ENCODE measurements at places on chromosomes 4 and X.

GRCh38 chrX:12974796-12975669 lies at the start of gene TMSB4X:
TSS of gene TMSB4X (plus strand) at chrX:12975110.
- DNase-seq = peak; percentile 93

- DNase-seq = no peak
These were observed 7.2 kb downstream of the SAT1 start for GRCh38 chrX:23790155-23790497.

GRCh38 chrX:133660281-133660680 lies 245.0 kb upstream of the GPC4 start:
- DNase-seq = no peak

GRCh38 chrX:2841537-2841936 lies 12.8 kb downstream of the GYG2 start:
- DNase-seq = no peak

DNA sequence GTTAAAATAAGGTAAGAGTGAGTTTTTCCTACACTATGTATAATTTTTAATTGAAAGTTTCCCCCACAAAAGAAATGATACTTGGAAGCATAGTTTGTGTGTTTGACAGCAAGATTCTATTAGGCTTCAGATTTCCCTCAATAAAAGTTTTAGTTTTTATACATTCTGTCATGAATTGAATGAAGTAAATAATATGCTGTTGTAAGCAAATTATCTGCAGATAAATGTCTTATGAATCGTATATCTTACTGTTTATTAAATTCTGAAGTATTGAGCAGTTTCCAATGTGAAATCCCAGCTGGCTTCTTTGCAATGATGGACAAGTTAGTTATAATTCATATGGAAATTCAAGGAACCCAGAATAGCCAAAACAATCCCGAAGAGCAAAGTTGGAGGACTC lies 33.5 kb downstream of the RS1 start:
- DNase-seq = no peak

GRCh38 chrX:130555341-130555740 lies 153.6 kb downstream of the RBMX2 start:
- no peak for DNase-seq

GRCh38 chr4:38614231-38614630 lies 49.8 kb upstream of the KLF3 start:
- DNase-seq = no peak

DNA sequence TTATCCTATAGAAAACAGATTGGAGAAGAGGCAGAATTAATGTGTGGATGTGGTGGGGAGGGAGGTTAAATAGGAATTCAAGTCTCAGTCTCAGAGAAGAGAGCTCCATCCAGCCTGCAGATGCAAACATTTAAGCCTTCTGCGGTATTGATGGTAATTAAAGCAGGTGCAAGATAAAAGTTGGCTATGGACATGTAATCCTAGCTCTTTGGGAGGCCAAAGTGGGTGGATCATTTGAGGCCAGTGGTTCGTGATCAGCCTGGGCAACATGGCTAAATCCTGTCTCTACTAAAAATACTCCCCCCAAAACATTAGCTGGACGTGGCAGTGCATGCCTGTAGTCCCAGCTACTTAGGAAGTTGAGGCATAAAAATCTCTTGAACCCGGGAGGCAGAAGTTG lies 332.7 kb downstream of the PABPC4L start:
- no peak for DNase-seq

DNA sequence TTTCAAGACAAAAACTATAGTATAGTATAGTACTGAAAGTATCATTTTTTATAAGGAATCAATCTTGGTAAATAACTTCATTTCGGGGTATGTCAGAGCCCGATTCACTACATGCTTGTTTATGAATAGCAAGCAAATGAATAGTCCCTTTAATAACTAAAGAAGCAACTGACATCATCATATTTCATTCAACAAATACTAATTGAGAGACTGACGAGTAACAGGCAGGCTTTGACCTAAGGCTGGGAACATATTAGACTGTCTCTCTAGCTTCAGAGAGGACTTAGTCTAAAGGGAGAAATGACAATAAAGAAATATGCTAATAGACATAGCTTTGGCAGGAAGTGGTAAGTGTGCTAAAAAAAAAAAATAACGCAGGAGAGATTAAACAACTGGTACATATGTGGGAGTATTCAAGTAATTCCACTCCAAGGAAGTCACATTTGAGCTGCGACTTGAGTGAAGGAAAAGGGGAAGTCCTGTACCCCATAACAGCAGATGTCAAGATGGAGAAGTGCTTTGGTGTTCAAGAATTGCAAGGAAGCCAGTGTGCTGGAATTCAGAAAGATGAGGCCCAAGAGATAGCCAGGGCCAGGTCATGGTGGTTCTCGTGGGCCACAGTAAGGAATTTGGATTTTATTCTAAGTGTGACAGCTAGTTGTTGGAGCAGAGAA lies 284.9 kb downstream of the FBXO8 start:
- no peak for DNase-seq

- DNase-seq = no peak
These were observed 3.5 kb upstream of the DCTD start for GRCh38 chr4:182920676-182921075.

DNA sequence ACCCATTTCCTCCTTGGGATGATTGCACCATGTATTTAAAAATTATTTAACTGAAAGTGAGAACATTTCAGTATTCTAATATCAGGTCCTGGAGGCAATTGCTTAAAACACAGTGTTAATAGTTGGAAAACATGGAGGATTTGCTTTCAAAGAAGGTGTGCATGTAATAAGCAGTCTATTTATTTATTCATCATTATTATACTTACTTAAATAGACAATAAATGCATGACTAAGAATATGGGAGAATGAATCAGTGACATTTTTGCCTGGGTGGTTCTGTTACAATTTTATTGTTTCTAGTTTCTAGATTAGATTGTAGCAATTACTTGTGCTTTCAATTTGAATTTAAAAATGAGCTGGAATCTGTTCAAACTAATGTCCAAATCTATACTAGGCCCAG lies 145.5 kb downstream of the AREG start:
- DNase-seq = no peak

DNA sequence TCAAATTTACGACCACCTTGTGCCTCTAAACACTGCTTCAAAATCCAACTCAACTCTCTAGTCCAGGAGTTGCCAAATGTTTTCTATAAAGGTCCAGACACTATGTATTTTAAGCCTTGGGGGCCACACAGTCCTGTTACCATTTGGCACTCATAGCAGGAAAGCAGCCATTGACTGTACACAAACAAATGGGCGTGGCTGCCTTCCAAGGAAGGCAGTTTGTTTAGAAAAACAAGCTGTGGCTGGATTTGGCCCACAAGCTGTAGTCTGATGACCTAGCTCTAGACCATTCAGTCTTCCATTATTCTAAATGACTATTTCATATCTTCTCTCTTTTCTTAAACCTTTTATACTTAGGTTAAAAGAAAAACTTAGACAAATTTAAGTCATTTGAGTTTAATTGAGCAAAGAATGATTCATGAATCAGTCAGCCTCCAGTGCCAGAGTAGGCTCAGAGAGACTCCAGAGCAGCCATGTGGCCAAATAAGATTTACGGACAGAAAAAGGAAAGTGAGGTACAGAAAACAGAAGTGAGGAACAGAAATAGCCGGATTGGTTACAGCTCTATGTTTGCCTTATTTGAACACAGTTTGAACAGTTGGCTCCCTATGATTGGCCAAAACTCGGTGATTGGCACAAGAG lies 825.8 kb upstream of the LCORL start:
- DNase-seq = no peak

- DNase-seq = no peak
These were observed 92.1 kb downstream of the KLHL13 start for GRCh38 chrX:118024482-118024881.

GRCh38 chrX:7085879-7086278 lies 61.6 kb upstream of the STS start:
- DNase-seq = no peak

DNA sequence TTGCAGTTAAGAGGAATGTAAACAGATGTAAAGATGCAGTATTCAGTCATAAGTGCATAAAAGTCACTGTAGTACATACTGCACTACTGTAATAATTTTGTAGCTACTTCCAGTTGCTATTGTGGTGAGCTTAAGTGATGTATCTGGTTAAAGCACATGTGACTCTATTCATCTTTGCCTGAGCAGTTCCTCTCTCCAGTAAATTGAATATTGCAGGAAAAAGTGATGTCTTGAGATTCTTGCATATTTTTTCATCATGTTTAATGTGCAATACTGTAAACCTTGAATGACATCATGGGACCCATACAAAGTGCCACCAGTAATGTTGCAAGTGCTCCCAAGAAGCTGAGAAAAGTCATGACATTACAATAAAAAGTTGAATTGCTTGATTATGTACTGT lies 9.6 kb downstream of the UBA6 start:
- DNase-seq = no peak

- DNase-seq = no peak
These were observed 965 bp downstream of the PPA2 start for GRCh38 chr4:105472871-105473323.

GRCh38 chrX:139914421-139914820 lies 18.4 kb downstream of the ATP11C start:
- DNase-seq = no peak

- peak; percentile 82 for DNase-seq
These were observed at the start of gene GDI1 for GRCh38 chrX:154436983-154437752. TSS of gene GDI1 (plus strand) at chrX:154437154. CDS start at chrX:154437255, 101 bp downstream.

GRCh38 chrX:13000301-13000811 lies 25.4 kb downstream of the TMSB4X start:
- DNase-seq = no peak

DNA sequence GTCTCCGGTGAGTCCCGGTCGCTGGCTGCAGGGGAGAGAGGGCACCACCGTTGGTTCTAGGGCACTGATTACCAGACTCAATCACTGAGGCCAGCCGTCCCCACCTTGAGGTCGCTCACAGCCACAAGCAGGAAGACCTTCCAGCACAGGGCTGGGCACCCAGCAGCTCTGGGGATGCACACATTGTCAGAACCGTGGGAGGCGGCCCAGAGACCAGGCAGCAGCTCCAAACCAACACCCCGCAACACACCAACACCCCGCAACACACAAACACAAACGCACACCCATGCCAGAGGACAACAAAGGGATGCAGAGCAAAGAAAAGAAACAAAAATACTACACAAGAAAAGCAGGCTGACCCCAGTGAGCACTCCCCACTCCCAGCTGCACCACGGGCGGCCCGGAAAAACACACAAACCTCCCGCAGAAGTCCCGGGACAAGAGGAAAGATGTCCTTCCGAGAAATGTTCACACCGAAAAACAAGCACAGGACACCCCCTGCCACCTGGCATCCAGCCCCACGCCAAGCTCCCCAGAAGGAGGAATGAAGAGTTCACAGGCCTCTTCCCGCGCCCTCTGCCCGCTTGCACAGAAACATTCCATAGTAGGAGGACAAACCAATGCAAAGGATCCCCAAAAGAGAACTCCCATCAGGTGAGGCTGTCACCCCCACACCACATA lies 3.2 kb downstream of the HMX1 start:
- no peak for DNase-seq

DNA sequence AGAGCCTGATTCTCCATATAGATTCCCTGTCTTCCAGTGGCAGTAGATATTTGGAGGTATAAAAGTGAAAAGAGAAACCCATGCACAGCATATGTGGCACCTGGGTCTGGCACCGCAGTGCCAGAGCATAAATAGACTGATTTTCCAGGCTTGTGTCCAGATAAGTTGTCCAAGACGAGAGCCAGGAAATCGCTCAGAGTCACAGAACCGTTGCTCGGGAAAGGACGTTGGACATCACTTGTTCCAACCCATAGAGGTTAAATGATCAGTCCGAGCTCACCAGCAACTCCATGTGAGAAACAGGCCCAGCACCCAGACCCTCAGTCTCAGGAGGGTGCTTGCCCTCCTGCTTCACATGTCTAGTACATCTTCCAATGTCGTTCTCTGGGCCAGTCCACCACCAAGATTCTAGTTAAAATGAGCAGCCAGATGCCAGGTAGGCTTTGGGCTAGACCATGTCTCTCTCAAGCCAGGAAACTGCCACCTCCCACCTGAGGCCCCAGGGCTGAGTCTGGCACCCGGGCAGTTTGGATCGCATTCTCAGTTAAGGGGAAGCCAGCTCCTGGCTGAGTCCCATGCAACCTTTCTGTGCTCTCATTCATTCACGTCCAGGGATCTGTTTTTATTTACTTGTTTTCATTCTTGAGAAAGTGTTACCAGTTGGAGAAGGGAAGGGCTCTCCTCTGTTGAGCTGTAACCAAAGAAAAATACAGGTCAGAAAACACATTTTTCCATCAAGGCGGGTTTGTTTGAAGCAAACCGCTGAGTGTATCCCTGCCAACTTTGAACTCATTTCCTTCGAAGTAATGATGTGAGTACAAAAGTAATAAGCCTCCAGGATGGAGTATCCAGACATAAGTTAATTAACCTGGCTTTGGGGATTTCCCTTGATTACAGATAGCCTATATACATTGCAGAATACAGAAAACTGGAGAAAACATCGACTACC lies 91.7 kb downstream of the PHOX2B start:
- no peak for DNase-seq

GRCh38 chr4:184262901-184263300 lies 45.2 kb upstream of the ENPP6 start:
- DNase-seq = no peak

GRCh38 chr4:155889031-155889793 lies 14.3 kb upstream of the TDO2 start:
- DNase-seq = no peak

DNA sequence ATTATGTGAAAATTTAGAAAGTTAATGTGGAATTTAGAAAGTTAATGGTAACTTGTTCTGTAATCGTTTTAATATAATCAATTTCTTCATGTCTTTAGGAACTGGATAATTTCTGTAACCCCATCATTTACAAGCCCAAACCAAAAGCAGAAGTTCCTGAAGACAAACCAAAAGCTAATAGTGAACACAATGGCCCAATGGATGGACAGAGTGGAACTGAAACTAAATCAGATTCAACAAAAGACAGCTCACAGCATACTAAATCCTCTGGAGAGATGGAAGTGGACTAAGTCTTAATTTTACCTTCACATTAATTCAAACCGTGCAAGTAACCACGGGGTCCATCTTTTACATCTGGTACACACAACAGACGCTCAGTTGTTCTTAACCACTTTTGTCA lies 48.1 kb upstream of the PLK4 start:
- no peak for DNase-seq

GRCh38 chrX:10106806-10107205 lies 50.0 kb upstream of the CLCN4 start:
- DNase-seq = no peak

GRCh38 chrX:48695534-48695896 lies 1.0 kb upstream of the SUV39H1 start:
- DNase-seq = no peak

GRCh38 chr4:94852616-94853015 lies 94.9 kb downstream of the BMPR1B start:
- no peak for DNase-seq

GRCh38 chr4:183029365-183029764 lies 69.7 kb upstream of the WWC2 start:
- no peak for DNase-seq

GRCh38 chr4:24141836-24142235 lies 252.0 kb upstream of the PPARGC1A start:
- DNase-seq = no peak

GRCh38 chrX:1581132-1581531 lies 10.3 kb upstream of the AKAP17A start:
- no peak for DNase-seq

GRCh38 chr4:53221832-53222480 lies 143.9 kb downstream of the SCFD2 start:
- DNase-seq = no peak

GRCh38 chrX:1894740-1895139 lies 279.9 kb downstream of the ASMT start:
- no peak for DNase-seq
